ENCODE measurements at places on chromosomes 5 and 9. TPM values are rescaled to one million over a fixed set of nuclear protein-coding genes. Genes with fewer than 3 reads are reported as not detected.

The FAM81B gene
- total RNA-seq = 0.73 TPM

The ROR2 gene
- total RNA-seq = 7.1 TPM

The PTTG1 gene
- 32.8 TPM for total RNA-seq

The EPB41L4B gene
- total RNA-seq = 14.1 TPM

The EIF4E1B gene
- total RNA-seq = 0.27 TPM
